Esophagus muscularis mucosa (tissue), 4 donors: ENCODE measurements at places on chromosomes 2 and 18. TPM values are rescaled to one million over a fixed set of nuclear protein-coding genes. Genes with fewer than 3 reads are reported as not detected.

DNA sequence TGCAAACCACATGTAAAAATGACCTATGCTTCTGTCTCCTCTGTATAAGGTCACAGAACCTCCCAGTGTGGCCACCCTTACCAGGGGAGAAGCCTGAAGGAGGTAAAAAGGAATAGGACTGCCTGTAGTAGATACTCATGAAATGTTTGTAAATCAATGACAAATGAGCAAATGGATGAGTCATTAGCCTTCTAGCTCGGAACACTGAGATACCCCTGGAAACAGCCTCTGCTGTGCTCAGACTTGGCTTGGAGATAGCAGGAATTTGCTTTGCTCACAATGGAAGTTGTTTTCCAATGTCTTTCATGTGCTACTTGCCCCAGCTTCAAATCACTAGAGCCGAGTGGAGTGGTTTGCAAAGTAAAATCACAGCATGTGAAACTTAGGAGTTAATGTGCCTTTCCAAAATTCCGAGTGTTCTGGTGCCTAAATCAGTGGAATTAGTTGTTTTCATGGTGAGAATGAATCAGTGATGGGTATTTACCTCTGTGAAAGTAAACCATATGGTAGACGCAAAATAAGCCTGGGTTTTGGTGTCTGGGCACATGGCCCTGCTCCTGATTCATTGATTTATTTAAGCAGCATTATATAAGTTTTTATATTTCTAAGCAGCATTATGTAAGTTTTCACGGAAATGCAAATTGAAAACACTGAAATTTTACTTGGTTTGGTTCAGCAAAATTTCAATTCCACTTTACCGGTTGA, 154.0 kb upstream of the MAP3K20 start:
- peaks cover 13% of the 10 kb centered on the region for H3K4me1 ChIP-seq
- no peaks in the 10 kb centered on the region for H3K27me3 ChIP-seq
- no peak overlapping the region for H3K27ac ChIP-seq
- H3K4me3 ChIP-seq = no peak overlapping the region

- H3K4me1 ChIP-seq = peaks cover 33% of the 10 kb centered on the region
- H3K4me3 ChIP-seq = no peak overlapping the region
- H3K27ac ChIP-seq = no peak overlapping the region
- no peaks in the 10 kb centered on the region for H3K36me3 ChIP-seq
- H3K27me3 ChIP-seq = no peaks in the 10 kb centered on the region
These were observed 230.9 kb downstream of the RBM43 start for GRCh38 chr2:151030663-151031230.

GRCh38 chr2:102367331-102367971, 11.9 kb downstream of the IL18R1 start:
- H3K4me1 ChIP-seq = no peaks in the 10 kb centered on the region
- H3K4me3 ChIP-seq = no peak overlapping the region
- DNase-seq = no peak
- H3K27me3 ChIP-seq = no peaks in the 10 kb centered on the region

DNA sequence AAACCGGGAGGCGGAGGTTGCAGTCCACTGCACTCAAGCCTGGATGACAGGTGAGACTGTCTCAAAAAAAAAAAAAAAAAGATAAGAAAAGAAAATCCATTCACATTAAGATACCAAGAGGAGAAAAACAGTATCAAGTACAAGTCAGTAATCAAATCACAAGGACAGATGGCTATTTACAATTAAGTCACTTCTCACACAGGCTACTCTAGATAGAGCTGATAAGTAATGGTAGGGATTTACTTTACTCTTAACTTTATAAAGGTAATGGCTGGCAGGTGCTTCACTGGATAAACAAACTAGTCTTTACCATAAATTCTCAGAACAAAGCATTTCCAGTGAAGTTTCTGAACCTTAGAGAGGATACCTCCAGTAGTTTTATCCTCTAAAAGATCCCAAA, 11.5 kb downstream of the SF3B1 start:
- H3K4me3 ChIP-seq = no peak overlapping the region
- peaks cover 59% of the 10 kb centered on the region for H3K4me1 ChIP-seq
- peaks cover 52% of the 10 kb centered on the region for H3K36me3 ChIP-seq
- no peaks in the 10 kb centered on the region for H3K27me3 ChIP-seq
- no peak for DNase-seq

Gene HOXD1
- 0.34 TPM for total RNA-seq

DNA sequence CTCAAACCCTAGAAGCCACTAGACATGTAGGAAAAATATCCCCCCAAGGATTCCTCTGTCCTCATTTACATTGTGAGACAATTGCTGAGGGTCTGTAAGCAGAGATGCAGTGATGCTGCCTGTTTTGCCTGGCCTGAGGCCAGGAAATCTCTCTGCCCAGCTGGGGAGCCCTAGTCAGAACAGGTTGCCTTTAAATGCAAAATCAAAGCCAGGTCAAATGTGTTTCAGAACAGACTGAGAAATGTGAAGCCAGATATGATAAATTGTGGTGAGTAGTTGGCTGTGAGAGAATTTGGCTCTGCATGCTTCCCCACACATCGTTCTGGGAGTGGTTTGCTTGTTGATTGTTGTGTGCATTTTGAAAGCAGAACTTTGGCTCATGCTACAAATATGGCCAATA, 38.4 kb upstream of the NXPH2 start:
- H3K4me3 ChIP-seq = no peak overlapping the region
- no peaks in the 10 kb centered on the region for H3K27me3 ChIP-seq
- no peak for DNase-seq

DNA sequence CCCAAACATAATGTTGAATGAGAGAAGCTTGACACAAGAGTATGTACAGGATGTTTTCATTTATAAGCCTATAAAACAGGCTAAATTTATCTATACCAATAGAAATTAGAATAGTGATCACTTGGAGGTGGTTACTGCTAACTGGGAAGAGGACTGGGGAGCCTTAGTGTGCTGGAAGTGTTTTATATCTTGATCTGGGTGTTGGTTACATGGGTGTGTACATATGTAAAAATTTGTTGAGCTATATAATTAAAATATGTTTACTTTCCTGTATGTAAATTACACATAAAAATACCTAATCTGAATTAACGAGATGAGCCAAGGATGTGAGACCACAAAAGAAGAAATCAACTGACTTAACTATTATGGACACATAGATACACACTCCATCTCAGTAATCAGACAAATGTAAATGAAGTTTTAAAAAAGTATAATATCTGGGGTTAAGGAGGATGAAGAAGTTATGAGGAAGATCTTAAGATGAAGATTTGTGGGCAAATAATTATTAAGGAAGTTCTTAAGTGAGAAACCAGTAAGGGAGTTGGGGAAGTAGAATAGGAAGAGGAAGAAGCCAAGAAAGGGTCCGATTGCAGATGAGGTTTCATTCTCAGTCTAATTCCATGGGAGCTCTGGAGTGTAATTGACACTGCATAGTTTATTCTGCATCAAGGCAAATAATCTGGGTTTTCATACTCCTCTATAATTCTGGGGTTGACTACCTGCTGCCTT, 32.3 kb upstream of the NABP1 start:
- no peaks in the 10 kb centered on the region for H3K4me1 ChIP-seq
- H3K27ac ChIP-seq = no peak overlapping the region
- no peaks in the 10 kb centered on the region for H3K36me3 ChIP-seq
- no peak overlapping the region for H3K4me3 ChIP-seq

DNA sequence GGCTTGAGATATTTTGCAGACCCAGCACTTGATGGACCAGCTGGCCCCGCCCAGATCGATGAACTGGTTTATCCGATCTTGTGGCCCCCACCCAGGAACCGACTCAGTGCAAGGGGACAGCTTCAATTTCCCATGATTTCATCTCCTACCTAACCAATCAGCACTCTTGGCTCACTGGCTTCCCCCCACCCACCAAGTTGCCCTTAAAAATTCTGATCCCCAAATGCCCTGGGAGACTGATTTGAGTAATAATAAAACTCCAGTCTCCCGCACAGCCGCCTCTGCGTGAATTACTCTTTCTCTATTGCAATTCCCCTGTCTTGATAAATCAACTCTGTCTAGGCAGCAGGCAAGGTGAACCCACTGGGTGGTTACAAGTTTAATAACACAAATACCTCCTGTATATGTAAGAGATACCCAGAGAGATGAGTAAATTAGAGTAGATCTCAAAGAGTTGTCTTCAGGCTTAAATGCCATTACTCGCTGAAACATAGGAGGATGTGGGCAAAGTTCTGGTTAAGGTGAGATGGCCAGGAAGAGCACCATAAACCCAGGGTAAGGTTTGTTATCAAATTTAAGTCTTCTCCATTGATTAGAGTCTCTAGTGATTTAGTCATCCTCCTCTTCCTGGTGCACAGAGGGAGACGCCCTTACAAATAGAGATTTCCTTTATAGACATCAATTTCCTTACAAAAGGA, 222.8 kb downstream of the ARL4C start:
- H3K36me3 ChIP-seq = no peaks in the 10 kb centered on the region
- no peaks in the 10 kb centered on the region for H3K4me1 ChIP-seq
- H3K4me3 ChIP-seq = no peak overlapping the region
- H3K27me3 ChIP-seq = no peaks in the 10 kb centered on the region
- no peak for DNase-seq
- no peak overlapping the region for H3K27ac ChIP-seq

- no peak for DNase-seq
- H3K27ac ChIP-seq = no peak overlapping the region
- no peaks in the 10 kb centered on the region for H3K27me3 ChIP-seq
- H3K4me3 ChIP-seq = no peak overlapping the region
These were observed 23.7 kb upstream of the AP1S3 start for GRCh38 chr2:223860809-223861738.

Gene SUMO1
- total RNA-seq = 54.6 TPM
